A549 treated with Hydrocortisone at 1 μM for 4 hours (cell line): ENCODE measurements at places on chromosomes 6 and 20. TPM values are rescaled to one million over a fixed set of nuclear protein-coding genes. Genes with fewer than 3 reads are reported as not detected.

The SLC22A16 gene
- total RNA-seq = not detected in 5 replicates

The PANK2 gene
- 53.1 to 62.2 TPM (median 54.5 TPM) in 5 replicates for total RNA-seq

The ADGRB3 gene
- not detected in 5 replicates for total RNA-seq

The BPI gene
- total RNA-seq = not detected in 5 replicates

The VWA7 gene
- 1.1 to 1.7 TPM (median 1.5 TPM) in 5 replicates for total RNA-seq

The SLC17A1 gene
- total RNA-seq = not detected in 5 replicates

The SNAI1 gene
- 8.0 to 13.1 TPM (median 11.1 TPM) in 5 replicates for total RNA-seq

The TREM2 gene
- total RNA-seq = 0.10 to 0.13 TPM in 2 of 5 replicates, not detected in the others

The KIF25 gene
- 0.03 to 0.14 TPM (median 0.09 TPM) in 4 of 5 replicates, not detected in the other for total RNA-seq

The RGS17 gene
- total RNA-seq = 4.5 to 6.5 TPM (median 6.3 TPM) in 5 replicates

The ARMC12 gene
- 0.52 to 1.0 TPM (median 0.62 TPM) in 5 replicates for total RNA-seq

The MUC22 gene
- total RNA-seq = 0.01 to 0.03 TPM (median 0.02 TPM) in 4 of 5 replicates, not detected in the other

The RAB32 gene
- total RNA-seq = 32.5 to 46.2 TPM (median 42.2 TPM) in 5 replicates

The CFB gene
- total RNA-seq = 1.7 to 2.3 TPM (median 1.9 TPM) in 5 replicates

The NHLRC1 gene
- 1.3 to 2.0 TPM (median 1.8 TPM) in 5 replicates for total RNA-seq

The MUC21 gene
- total RNA-seq = 0.02 TPM in 1 of 5 replicates, not detected in the others

The TFAP2C gene
- 11.2 to 14.7 TPM (median 13.3 TPM) in 5 replicates for total RNA-seq

The LY6G6C gene
- total RNA-seq = 0.13 to 0.18 TPM in 2 of 5 replicates, not detected in the others

The ZNF334 gene
- not detected in 5 replicates for total RNA-seq

The CEP43 gene
- total RNA-seq = 8.8 to 9.9 TPM (median 9.2 TPM) in 5 replicates

The GPR6 gene
- total RNA-seq = not detected in 5 replicates

The SOX18 gene
- total RNA-seq = 1.3 to 2.7 TPM (median 2.3 TPM) in 5 replicates

The HTR1E gene
- total RNA-seq = not detected in 5 replicates

The LCA5 gene
- total RNA-seq = 0.31 to 0.82 TPM (median 0.74 TPM) in 5 replicates

The SOBP gene
- 0.68 to 1.2 TPM (median 0.85 TPM) in 5 replicates for total RNA-seq

The FAM135A gene
- 10.1 to 16.0 TPM (median 13.2 TPM) in 5 replicates for total RNA-seq

The SYNGAP1 gene
- 3.1 to 4.8 TPM (median 4.4 TPM) in 5 replicates for total RNA-seq

The TXLNB gene
- total RNA-seq = not detected in 5 replicates

The FKBP1C gene
- total RNA-seq = 1.8 to 2.4 TPM (median 2.1 TPM) in 5 replicates

The HLA-DMB gene
- 1.4 to 2.2 TPM (median 1.7 TPM) in 5 replicates for total RNA-seq
